ENCODE measurements at places on chromosomes 6 and 20.

DNA sequence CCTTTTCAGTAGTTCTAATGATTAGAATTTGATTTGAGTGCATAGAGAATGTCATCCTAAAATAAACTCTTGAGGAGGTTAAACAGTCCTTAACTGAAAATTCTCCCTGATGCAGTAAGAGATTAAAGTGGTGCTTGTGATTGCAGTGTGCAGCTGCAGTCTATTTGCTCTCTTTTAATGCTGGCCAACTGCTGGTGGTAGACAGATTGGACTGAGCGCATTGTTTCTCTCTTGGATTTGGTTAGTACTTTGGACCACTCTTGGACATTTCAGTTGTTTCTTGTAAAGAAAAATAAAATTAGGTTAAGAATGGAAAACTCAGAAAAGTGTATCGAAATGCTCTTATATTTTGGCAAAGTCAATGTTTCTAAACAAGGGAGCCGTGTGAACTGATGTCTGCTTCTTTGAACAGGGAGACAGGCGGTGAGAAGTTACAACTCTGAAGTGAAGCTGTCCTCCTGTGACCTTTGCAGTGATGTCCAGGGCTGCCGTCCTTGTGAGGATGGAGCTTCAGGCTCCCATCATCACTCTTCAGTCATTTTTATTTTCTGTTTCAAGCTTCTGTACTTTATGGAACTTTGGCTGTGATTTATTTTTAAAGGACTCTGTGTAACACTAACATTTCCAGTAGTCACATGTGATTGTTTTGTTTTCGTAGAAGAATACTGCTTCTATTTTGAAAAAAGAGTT is 127.2 kb downstream of the CD109 start:
- no peak for DNase-seq

DNA sequence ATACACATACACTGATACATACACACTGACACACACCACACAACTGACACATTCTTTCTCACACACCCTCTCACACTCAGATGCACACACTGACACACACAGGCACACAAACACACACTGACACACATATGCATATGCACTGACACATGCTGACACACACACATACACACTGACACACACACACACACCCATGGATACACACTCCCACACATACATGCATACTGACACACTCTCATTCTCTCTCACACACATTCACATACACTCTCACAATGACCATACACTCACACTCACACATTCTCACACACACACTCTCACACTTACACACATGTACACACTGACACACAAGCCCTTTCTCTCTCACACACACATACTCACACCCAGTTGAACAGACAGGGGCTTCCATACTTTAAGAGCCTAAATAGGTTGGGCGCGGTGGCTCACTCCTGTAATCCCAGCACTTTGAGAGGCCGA is 236.4 kb downstream of the LRFN2 start:
- DNase-seq, result no peak

- DNase-seq, result no peak
Observed at GRCh38 chr6:135657207-135657606, 159.7 kb upstream of the AHI1 start.

DNA sequence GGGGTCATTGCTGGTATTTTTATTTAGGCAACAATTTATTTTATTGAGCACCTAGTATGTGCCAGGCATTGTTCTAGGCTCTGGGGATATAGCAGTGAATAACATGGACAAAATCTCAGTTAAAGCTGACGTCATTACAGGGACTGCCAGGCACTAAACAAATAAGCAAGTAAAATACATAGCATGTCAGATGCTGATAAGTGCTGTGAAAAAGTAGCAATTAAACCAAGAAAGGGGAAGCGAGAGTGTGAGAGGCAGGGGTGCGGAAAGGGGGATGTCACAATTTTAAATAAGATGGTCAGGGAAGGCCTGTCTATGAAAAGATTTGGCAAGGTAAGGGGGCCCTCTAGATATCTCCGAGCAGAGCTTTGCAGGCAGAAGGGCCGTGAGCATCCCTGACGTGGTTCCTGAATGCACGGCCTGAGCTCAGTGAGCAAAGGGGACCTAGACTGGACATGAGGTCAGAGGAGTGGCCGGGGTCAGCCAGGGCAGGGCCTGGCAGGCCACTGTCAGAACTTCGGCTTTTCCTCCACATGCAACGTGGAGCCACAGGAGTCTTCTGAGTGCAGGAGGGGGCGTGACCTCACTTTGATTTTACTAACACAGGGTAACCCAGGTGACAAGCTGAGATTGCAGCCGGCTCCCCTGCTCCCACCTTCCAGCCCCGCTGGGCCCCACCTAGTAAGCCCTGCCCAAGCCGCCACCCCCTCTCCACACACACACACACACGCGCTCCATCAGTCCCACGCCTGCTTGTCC is 24.2 kb upstream of the SIRPA start:
- no peak for DNase-seq

DNA sequence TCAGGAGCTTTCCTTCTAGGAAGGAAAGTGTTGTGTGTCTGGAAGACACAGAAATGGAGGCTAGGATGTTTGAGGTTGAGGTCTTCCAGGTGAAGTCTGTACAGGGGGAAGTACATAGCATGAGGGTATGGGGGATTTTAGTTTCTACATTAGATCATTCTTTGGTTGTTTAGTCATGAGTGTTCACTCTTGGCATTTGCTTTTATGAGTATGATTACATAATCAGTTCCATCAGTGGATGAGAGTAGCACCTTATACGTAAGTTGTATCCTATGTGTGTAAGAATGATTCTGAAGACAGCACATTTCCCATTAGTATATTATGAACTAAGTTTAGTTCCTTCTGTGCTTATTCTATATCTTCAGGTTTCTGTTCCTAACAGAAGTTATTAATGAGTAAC is 1.9 kb downstream of the CDYL start:
- DNase-seq, result no peak

- DNase-seq, result no peak
Observed at GRCh38 chr6:151284012-151284411, 44.2 kb downstream of the AKAP12 start.

GRCh38 chr6:158070513-158070912 is 88.8 kb downstream of the SYNJ2 start:
- no peak for DNase-seq

GRCh38 chr20:57600320-57601210 is 19.7 kb downstream of the ZBP1 start:
- DNase-seq, result no peak

DNA sequence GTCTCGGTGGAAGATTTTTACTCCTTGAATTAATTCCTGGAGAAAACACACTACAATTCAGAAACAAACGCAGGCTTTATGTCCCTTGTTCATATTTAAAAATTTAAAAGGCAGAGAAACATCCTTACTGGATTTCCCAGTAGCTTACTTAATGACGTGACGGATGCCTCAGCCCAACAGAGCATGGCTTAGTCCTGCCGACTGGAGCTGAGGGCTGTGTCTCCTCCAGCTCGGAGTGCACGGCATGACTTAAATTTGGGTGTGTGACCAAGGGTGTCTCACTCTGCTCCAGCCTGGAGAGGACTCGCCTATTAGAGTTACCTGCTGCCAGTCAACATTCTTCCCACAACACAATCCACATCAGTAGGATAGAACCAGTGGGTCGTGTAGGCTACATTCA is 107.1 kb downstream of the PSMB1 start:
- no peak for DNase-seq

DNA sequence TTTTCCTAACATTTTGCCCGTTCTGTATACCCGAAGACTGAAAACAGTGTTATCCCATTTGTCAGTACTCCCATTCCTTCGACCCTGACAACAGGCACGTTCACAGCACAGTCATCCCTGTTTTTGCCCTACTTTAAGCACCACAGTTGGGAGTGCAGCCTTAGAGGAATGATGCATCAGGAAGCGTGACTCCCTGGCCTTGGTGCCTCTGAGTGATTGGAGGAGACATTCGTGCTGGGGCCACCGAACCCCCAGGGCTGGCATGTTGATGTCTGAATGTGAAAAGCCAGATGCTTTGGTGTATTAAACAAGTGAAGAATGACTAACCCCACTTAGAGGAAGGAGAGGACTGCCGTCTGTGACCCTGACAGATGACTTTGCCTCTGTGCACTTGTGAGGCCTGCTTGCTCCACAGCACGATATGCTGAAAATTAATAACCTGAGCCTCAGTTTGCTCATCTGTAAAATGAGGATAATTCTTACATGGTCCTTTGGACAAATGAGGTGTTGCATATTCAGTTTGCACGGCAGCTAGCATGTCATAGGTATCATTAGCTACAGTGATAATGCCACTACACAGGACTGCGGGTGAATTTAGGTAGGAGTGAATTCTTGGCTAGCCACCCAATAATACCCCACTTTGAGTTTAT is 36.0 kb downstream of the STK35 start:
- no peak for DNase-seq

- peak; percentile 52 for DNase-seq
Observed at GRCh38 chr20:50085481-50086365, 27.2 kb downstream of the UBE2V1 start.
